Mesendoderm (in vitro differentiated cells): ENCODE measurements at places on chromosomes 12 and 14.

DNA sequence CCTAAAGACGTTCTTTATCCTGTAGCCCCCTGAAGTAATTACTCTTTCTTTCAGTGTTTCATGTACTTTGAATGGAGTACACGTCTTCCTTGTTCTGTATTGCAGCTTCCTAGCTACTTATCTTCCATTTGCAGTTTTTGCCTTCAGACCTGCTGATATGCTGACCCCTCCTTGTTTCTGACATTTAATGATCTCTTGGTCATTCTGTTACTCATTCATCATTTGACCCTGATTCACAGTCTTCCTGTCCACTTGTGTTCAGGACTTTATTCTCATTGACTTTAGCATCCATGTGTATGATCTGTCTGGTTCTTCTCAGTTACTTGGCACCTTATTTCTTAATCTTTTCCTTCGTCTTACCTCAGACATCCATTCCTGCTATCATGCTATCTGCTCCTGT is 22.2 kb downstream of the CPSF2 start:
- no peak for DNase-seq

- no peak for DNase-seq
Measured at GRCh38 chr14:70186900-70187451, 1.8 kb downstream of the SLC8A3 start.

- DNase-seq, result no peak
Measured at GRCh38 chr12:90015228-90015627, 306.6 kb upstream of the ATP2B1 start.

DNA sequence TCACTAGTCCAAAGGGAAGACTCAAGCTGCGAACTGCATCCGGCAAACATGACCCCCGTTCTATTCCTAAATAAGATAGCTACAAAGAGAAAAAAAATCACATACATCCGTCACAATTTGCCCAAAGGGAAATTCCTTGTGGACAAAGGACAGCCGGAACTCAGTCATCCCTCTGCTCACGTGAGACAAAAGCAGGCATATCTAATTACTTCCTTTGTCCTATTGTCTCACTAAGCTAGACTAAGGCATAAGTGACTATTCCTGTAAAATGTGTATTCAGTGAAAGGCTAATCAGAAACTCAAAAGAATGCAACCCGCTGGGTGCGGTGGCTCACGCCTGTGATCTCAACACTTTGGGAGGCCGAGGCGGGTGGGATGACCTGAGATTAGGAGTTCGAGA is 27.2 kb upstream of the NINJ2 start:
- peak; percentile 66 for DNase-seq

- peak; percentile 19 for DNase-seq
Measured at GRCh38 chr12:72273851-72274351, 1.7 kb downstream of the TRHDE start.

GRCh38 chr12:95630496-95630895 is 79.2 kb upstream of the USP44 start:
- no peak for DNase-seq

GRCh38 chr12:124169577-124170284 is 125.2 kb upstream of the RFLNA start:
- no peak for DNase-seq

DNA sequence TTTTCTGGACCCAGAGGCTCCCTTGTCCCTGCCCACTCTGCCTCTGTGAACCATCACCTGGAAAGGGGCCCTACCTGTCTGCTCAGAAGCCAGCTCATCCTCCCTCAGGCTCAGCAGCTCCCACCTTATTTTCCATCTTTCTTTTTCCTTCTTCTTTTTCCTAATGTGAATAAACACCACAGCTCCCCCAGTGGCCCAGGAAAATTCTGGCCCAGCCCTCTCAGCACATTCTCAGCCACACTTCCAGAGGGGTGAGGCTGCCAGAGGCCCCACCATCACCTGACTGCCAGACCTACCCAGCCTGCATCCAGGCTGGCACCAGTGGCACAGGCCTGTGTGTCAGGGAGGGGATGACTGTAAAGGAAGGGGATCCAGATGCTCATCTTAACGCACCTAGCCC is 23.0 kb downstream of the ZFHX2 start:
- DNase-seq, result peak; percentile 55

- DNase-seq, result no peak
Measured at GRCh38 chr14:84036840-84037239, 1493.1 kb upstream of the FLRT2 start.

GRCh38 chr14:95023886-95024285 is 133.4 kb downstream of the DICER1 start:
- no peak for DNase-seq

DNA sequence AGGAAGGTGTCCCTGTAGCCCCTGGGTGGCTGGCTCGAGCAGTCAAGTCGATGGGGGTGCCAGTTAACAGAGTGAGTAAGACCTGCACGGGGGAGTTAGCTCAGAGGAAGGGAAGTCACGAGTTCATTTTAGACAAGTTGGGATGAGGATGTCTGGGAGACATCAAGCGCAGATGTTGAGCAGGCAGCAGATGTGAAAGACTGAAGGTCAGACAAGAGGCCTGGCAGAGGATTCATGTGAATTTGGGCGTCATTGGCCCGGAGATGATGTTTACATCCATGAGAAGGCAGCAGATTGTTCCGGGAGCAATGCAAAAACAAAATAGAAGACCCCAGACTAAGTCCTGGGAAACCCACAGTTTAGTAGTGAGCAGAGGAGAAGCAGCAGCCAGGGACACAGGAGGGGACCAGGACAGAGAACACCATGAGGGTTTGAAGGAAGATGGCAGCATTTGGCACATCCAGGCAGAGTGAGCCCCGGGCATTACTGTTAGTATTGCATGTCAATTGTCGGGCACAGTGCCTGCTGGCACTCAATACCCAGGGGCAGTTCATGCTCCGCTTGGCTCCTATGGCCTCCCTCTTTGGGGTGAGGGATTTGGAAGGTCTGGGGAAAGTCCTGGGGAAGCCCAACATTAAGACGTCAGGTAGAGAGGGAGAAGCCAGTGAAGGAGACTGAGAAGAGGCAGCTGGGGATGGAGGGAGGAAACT is 15.1 kb downstream of the LTBP2 start:
- DNase-seq, result no peak

- no peak for DNase-seq
Measured at GRCh38 chr14:58915646-58916045, 272.8 kb upstream of the DAAM1 start.

DNA sequence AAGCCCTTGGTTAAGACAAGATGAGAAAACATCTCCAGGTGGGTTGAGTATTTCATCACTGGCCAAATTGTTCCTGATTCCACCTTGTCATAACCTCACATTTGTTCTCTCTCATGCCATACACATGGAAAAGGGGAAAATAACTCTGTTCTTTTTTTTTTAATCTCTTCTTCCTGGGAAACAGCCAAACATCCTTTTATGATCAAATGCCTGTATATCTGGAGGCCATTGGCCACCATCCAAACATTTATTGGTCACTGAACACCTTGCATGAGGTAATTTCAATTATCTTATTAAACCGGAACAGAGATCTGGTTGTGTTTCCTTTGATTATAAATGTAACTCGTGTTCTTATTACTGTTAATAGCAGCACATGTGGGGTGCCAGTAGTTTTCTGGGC is 469.6 kb downstream of the NPAS3 start:
- no peak for DNase-seq

GRCh38 chr12:51132693-51133092 is 40.2 kb downstream of the TFCP2 start:
- DNase-seq, result peak; percentile 10

- no peak for DNase-seq
Measured at GRCh38 chr12:27008081-27008480, 6.1 kb downstream of the TM7SF3 start.

- no peak for DNase-seq
Measured at GRCh38 chr12:78101113-78101876, 270.6 kb downstream of the NAV3 start.

GRCh38 chr12:5269846-5270245 is 162.1 kb upstream of the NTF3 start:
- no peak for DNase-seq

DNA sequence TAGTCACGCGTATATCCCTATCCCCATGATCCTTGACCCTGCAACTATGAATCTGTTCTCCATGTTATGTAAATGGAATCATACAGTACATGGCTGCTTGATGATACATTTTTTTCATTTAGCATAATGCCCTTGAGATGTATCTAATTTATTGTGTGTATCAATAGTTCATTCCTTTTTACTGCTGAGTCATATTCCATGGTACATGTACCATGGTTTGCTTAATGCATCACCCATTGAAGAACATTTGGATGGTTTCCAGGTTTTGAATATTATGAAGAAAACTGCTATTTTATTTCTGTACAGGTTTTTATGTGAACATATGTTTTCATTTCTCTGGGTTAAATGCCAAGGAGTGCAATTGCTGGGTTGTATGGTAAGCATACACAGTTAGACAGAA is 4.0 kb upstream of the RNASE10 start:
- DNase-seq, result no peak

DNA sequence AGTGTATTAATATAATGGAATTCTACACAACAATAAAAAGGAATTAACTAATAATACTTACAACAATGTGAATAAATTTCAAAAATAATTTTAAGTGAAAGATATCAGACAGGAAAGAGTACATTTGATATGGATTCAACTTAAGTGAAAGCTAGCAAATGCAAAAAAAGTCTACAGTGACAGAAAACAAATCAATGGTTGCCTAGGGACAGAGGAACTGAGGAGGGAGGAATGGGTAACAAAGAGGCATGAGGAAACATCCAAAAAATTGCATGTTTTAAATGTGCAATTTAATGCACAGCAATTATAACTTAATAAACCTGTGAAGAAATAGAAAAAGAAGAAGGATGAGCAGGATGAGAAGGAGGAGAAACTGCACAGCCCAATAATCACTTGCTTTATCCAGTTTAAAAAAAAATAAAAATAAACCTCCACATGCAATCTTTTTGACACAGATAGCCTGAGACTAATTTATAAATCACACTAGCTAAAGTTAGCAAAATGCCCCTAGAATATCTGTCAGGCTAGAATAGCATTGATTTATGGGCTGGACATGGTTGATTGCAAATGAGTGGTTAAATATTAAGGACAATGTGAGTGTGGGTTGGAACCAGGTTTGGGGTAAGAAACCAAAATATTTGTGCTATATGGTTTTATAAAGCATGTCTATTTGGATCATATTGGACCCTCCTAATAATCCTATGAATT is 1089.1 kb downstream of the TRHDE start:
- DNase-seq, result no peak

DNA sequence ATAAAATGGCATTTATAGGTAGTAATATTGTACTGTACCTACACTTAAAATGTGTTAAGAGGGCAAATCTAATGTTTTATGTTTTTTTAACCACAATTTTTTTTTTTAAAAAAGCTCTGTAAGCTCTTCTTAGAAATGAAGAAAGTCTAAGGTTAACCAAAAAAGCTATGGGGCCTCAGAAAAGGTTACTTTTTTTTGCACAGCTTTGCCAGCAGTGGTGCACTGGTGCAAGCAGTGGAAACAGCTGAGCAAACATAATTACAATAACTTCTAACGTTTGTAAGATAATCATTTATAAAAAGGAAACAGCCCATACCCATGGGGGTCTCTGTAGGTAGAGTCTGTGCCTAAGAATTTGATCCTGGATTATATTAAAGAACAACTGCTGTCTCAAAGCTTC is 85.1 kb upstream of the NID2 start:
- no peak for DNase-seq

DNA sequence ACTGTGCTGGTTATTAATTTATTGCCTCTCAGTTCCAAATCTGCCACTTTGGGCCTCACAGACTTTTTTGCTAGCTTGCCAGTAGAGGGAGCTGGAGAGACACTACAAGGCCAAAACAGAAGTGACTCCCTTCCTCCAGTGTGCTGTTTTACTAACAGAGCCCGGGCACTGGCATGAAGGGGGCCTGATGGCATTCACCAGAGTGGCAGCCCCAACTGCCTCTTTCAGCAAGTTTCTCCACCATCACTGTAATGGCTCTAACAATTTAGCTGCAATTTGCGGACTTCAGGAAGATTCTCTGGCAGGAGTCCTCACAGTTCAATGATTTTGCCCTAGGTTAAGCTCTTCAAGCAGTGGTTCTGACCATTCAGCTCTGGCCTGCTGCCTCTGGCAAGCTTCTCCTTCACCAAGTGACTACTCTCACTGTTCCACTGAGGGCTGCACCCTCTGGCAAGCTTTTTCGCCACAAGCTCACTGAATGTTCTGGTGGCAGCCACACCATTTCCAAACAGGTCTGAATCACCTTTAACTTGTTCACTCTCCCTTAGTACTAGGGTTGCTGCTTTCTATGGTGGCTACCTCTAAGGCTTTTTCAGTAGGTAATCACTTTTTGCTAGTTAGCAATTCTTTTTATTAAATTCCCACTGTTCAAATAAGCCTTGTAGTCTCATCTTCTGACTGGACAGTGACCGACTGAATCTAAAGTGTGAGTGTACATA is 104.9 kb downstream of the ZC3H14 start:
- DNase-seq, result peak; percentile 82

- DNase-seq, result no peak
Measured at GRCh38 chr12:11774821-11775220, 125.3 kb downstream of the ETV6 start.

DNA sequence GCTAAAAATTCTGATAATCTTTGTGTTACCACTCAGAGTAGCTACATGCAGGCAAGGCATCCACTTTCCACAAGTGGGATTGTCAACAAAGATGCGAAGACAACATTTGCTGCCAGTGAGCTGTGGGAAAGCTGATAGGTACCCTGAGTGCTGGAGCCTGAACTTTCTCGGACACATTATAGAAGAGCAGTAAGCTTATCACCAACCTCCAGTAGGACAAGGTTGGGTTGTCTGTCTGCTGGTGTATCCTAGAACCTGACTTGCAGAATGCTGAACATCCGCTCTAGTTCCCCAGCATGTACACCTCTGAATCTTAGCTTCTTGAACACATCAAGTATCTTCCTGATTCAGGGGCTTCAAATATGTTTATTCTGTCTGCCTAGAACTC is 103.8 kb upstream of the PPM1H start:
- DNase-seq, result no peak

- DNase-seq, result no peak
Measured at GRCh38 chr12:50620978-50621360, 116.2 kb downstream of the DIP2B start.

- peak; percentile 58 for DNase-seq
Measured at GRCh38 chr12:95755261-95755865, 35.2 kb downstream of the NTN4 start.

DNA sequence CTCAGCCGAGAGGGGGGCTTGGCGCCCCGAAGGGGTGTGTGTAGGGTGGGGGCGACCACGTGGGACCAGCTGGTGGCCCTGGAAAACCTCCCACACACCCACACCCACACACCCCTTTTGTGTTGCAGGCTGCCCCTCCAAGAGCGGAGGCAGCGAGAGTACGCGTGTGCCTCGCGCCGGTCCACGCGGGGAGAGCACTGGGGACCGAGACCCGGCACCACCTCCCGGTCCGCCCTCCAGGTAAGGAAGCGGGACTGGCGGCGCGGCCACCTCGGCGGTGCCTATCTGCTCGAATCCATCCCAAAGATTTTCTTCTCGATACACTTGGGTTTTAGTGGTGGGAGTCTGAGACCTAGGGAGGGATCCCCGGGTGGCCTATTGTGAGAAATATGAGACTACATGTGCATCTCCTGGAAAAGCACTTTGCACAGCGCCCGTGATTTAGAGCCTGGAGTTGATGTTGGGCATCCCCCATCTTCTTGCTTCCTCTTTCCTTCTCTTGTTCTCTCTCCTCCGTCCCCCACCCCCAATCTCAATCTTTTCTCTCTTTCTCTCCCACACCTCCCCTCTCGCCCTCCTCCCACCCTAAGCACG is 393 bp downstream of the SYT1 start:
- peak; percentile 43 for DNase-seq

- DNase-seq, result no peak
Measured at GRCh38 chr12:48292040-48292439, 58.7 kb downstream of the ZNF641 start.

- no peak for DNase-seq
Measured at GRCh38 chr14:38900887-38901286, 202.1 kb downstream of the SEC23A start.

- DNase-seq, result peak; percentile 35
Measured at GRCh38 chr12:16198884-16199283, 78.6 kb downstream of the SLC15A5 start.
